Esophagus muscularis mucosa (tissue), 4 donors: ENCODE measurements at places on chromosomes 7 and 10. TPM values are rescaled to one million over a fixed set of nuclear protein-coding genes. Genes with fewer than 3 reads are reported as not detected.

GRCh38 chr10:133557381-133557780, 8.0 kb downstream of the SYCE1 start:
- no peaks in the 10 kb centered on the region for H3K36me3 ChIP-seq
- DNase-seq = no peak
- H3K27me3 ChIP-seq = no peaks in the 10 kb centered on the region
- H3K4me3 ChIP-seq = no peak overlapping the region
- H3K4me1 ChIP-seq = no peaks in the 10 kb centered on the region

The TMEM72 gene
- total RNA-seq = not detected

DNA sequence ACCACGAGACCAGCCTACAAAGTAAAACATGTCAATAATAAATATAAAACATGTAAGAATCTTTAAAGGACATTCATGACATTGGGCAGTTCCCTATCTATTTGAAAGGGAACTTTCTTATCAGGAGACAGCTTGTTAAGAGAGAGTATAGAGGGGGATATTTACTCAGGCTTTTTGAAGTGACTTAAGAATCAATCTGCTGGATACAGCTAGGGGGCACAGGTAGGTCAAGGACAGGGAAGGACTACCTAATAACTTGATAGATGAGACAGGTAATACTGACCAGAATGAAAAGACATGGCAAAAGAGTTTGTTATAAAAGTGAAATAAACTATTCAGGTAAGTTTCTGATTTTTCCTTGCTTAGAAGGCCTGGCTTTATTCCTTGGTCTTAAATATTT, 21.8 kb upstream of the LRRD1 start:
- no peak overlapping the region for H3K4me3 ChIP-seq
- no peaks in the 10 kb centered on the region for H3K4me1 ChIP-seq

The TRIM50 gene
- 0.42 TPM for total RNA-seq

The SLC16A12 gene
- total RNA-seq = 0.83 TPM

The NUPR2 gene
- total RNA-seq = not detected

DNA sequence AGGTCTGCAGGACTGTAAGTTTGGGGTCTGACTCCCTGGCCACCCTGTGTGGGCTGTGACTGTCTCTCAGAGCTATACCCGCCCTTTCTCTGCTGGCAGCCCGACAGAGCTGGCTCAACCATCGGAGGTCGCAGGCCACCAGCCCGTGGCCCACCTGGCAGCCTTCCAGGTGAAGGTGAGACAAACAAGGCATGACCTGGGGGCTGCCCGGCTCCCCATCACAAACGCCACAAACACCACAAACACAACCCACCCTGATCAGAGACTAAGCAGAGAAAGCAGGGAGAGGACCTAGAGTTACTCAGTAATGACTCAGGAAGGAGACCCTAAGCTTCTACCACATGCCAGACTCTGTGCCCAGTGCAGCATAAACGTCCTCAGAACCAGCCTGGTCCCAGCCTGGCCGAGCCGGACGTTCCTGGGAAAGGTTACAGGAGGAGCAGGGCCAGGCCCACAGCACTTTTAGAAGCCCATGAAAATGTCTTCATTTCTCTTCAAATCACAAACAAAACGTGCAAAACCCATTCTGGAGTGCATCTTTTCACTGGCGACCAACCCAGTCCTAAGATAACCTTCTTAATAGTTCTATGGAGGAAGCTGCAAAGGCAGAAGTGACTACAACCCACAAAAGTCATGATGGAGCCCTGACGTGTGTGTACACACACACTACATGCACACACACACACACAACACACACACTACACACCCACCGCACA, 66.8 kb downstream of the MKI67 start:
- H3K27ac ChIP-seq = no peak overlapping the region
- H3K4me3 ChIP-seq = no peak overlapping the region
- H3K4me1 ChIP-seq = peaks cover 29% of the 10 kb centered on the region
- peaks cover 36% of the 10 kb centered on the region for H3K36me3 ChIP-seq

- no peak for DNase-seq
- no peaks in the 10 kb centered on the region for H3K4me1 ChIP-seq
- no peak overlapping the region for H3K4me3 ChIP-seq
- H3K36me3 ChIP-seq = no peaks in the 10 kb centered on the region
Observed at GRCh38 chr7:143419880-143420279, 11.2 kb upstream of the EPHA1 start.

GRCh38 chr10:4063717-4064116, 278.7 kb upstream of the KLF6 start:
- H3K4me3 ChIP-seq = no peak overlapping the region
- H3K27ac ChIP-seq = no peak overlapping the region
- no peaks in the 10 kb centered on the region for H3K27me3 ChIP-seq
- no peaks in the 10 kb centered on the region for H3K36me3 ChIP-seq

GRCh38 chr10:15144788-15145187, 23.7 kb downstream of the NMT2 start:
- H3K4me3 ChIP-seq = no peak overlapping the region
- no peaks in the 10 kb centered on the region for H3K4me1 ChIP-seq
- no peak overlapping the region for H3K27ac ChIP-seq
- H3K36me3 ChIP-seq = peaks cover 3% of the 10 kb centered on the region
- H3K27me3 ChIP-seq = no peaks in the 10 kb centered on the region

The ITPRIP gene
- 40.1 TPM for total RNA-seq

DNA sequence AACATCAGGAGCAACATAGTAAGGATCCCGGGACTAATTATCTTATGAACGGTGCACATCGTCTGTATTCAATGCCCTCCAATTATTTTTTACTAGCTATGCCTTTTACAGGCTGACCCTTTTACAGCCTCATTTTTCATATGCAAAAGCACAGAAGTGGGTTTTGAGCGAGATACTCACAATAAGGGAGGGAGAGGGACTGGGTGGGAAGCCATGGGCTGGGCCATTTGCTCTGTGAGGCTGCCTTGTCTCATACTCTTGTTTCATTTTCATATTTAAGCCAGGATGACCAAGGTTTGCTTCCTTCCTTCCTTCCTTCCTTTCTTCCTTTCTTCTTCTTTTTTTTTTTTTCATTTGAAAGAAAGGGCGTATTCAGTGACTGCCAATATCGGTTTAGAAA, 259.3 kb downstream of the TRIL start:
- H3K4me3 ChIP-seq = peak overlapping the region; percentile 7
- no peaks in the 10 kb centered on the region for H3K27me3 ChIP-seq
- DNase-seq = no peak
- peaks cover 46% of the 10 kb centered on the region for H3K4me1 ChIP-seq
- H3K27ac ChIP-seq = no peak overlapping the region

The CYP3A7 gene
- total RNA-seq = not detected

DNA sequence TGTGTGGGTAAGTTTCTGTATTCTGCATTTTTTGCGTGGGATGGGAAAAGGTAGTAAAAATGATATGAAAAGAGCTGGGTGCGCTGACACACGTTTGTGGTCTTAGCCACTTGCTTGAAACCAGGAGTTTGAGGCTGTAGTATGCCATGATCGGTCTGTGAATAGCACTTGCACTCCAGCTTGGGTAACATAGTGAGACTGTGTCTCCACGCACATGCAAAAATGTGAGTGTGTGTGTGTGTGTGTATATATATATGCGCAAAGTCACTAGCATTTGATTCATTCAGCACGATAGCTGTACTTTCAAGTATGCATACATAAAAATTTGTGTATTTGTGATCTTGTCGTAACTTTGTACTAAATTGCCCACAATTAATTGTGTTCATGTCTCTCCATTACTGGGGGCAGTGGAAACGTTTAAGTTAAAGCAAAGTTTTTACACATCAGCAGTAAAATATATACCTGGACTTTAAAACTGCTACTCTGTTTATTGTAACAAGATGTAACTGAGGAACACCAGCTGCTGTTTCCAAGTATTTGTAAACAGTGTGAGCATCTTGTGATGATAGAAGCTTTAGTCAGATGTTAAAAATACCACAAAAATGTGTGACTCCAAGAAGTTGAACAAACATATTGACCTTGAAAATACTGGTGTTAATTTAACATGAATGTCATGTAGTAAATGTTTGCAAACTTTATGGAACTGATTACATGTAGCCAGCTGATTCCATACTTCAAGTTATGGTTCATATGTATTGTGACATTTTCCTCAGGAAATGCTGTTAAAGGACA, 1.6 kb downstream of the ZRANB1 start:
- DNase-seq = no peak
- no peak overlapping the region for H3K4me3 ChIP-seq
- H3K27me3 ChIP-seq = no peaks in the 10 kb centered on the region
- H3K4me1 ChIP-seq = peaks cover 79% of the 10 kb centered on the region

DNA sequence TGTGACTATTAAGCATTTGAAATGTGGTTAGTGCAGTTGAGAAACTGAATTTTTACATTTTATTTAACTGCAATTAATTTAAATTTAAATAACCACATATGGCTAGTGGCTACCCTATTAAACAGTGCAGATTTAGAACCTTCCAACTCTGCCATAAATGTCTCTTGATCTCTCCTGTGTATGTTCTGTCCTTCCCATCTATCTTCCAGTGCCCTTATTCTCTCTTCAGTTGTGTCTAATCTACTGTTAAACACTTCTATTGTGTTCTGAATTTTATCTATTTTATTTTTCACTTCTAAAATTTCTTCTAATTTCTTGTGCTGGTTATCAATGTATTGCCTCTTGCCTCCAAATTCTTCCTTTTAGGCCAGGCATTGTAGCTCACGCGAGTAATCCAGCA, 105.0 kb downstream of the CUL2 start:
- no peak overlapping the region for H3K27ac ChIP-seq
- no peak for DNase-seq
- H3K27me3 ChIP-seq = no peaks in the 10 kb centered on the region
- no peaks in the 10 kb centered on the region for H3K36me3 ChIP-seq
- no peaks in the 10 kb centered on the region for H3K4me1 ChIP-seq

- no peak overlapping the region for H3K4me3 ChIP-seq
- no peaks in the 10 kb centered on the region for H3K4me1 ChIP-seq
- no peaks in the 10 kb centered on the region for H3K36me3 ChIP-seq
- H3K27ac ChIP-seq = no peak overlapping the region
- H3K27me3 ChIP-seq = no peaks in the 10 kb centered on the region
Observed at GRCh38 chr7:84998665-84999064, 188.2 kb downstream of the SEMA3D start.

- H3K4me1 ChIP-seq = peaks cover 12% of the 10 kb centered on the region
- H3K36me3 ChIP-seq = no peaks in the 10 kb centered on the region
- no peak for DNase-seq
- no peak overlapping the region for H3K27ac ChIP-seq
- H3K4me3 ChIP-seq = no peak overlapping the region
Observed at GRCh38 chr7:54544527-54545240, 2.5 kb downstream of the VSTM2A start.

The ADK gene
- 23.3 TPM for total RNA-seq

The RTKN2 gene
- total RNA-seq = 0.39 TPM

The DPCD gene
- 13.8 TPM for total RNA-seq

The ZCWPW1 gene
- total RNA-seq = 7.6 TPM

GRCh38 chr7:94348142-94348541, 46.6 kb upstream of the COL1A2 start:
- H3K36me3 ChIP-seq = no peaks in the 10 kb centered on the region
- H3K27ac ChIP-seq = peak overlapping the region; percentile 76
- no peak for DNase-seq
- H3K27me3 ChIP-seq = no peaks in the 10 kb centered on the region
- peak overlapping the region; percentile 13 for H3K4me3 ChIP-seq

DNA sequence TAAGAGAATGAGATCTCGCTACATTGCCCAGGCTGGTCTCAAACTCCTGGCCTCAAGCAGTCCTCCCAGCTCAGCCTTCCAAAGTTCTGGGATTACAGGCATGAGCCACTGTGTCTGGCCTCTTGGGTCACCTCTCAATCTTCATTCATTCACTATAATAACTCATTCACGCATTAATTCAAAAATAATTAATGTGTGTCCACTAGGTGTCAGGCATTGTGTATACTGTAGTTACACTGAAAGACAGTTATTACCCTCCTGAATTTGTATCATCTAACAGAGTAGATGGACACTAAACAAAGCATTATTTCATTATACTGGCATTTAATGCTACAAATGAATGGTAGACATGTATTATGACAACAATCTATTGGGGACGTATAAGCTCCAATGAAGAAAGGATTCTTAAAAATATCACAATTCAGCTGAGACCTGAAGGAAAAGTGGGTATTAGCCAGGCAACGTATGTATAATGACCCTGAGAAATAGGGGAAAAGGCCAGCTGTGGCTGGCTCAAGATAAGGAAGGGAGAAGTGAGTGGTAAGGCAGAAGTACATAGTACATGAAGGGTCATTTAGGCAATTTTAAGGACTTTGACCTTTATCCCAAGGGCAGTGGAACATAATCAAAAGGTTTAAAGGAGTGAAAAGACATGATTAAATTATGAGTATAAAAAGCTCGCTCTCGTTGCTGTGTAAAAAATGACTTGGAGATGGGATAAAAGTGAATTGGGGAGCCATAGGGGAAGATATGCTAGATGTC, 150.7 kb downstream of the BTAF1 start:
- peaks cover 2% of the 10 kb centered on the region for H3K4me1 ChIP-seq
- peaks cover 9% of the 10 kb centered on the region for H3K36me3 ChIP-seq
- no peak overlapping the region for H3K27ac ChIP-seq
- DNase-seq = no peak
- no peaks in the 10 kb centered on the region for H3K27me3 ChIP-seq

GRCh38 chr10:60042262-60042661, 135.9 kb upstream of the CCDC6 start:
- DNase-seq = no peak
- no peaks in the 10 kb centered on the region for H3K27me3 ChIP-seq
- H3K4me1 ChIP-seq = no peaks in the 10 kb centered on the region
- H3K36me3 ChIP-seq = peaks cover 15% of the 10 kb centered on the region
- H3K27ac ChIP-seq = no peak overlapping the region
- no peak overlapping the region for H3K4me3 ChIP-seq

The WIPF3 gene
- total RNA-seq = 10.4 TPM

- H3K36me3 ChIP-seq = peaks cover 22% of the 10 kb centered on the region
- H3K27me3 ChIP-seq = no peaks in the 10 kb centered on the region
Observed at GRCh38 chr7:148772297-148773089, 73.8 kb downstream of the CUL1 start.

DNA sequence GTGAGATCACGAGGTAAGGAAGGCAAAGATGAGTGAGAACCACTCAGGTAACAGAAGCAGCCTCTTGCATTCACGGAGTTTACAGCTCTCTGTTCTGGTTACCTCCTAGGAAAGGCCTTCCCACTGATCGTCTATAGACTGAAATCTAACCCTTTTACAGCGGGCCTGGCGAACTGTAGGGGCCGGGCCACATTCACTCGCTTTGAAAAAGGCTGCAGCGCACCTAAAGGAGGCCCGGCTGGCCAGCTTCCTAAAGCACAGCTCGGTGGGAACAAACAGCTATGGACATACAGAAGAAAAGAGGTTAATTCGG, 565 bp downstream of the ATP5MK start:
- peaks cover 48% of the 10 kb centered on the region for H3K4me1 ChIP-seq
- peak overlapping the region; percentile 85 for H3K4me3 ChIP-seq
- DNase-seq = no peak
- no peaks in the 10 kb centered on the region for H3K27me3 ChIP-seq
- H3K27ac ChIP-seq = peak overlapping the region; percentile 93
- H3K36me3 ChIP-seq = peaks cover 39% of the 10 kb centered on the region

The PDE1C gene
- 13.3 TPM for total RNA-seq

GRCh38 chr7:154817224-154817896, 185.6 kb downstream of the PAXIP1 start:
- H3K36me3 ChIP-seq = no peaks in the 10 kb centered on the region
- H3K4me1 ChIP-seq = no peaks in the 10 kb centered on the region
- no peak overlapping the region for H3K27ac ChIP-seq
- no peak for DNase-seq
- no peaks in the 10 kb centered on the region for H3K27me3 ChIP-seq
- no peak overlapping the region for H3K4me3 ChIP-seq

The OR2A7 gene
- 1.2 TPM for total RNA-seq
